ENCODE measurements at places on chromosomes 6 and 20. TPM values are rescaled to one million over a fixed set of nuclear protein-coding genes. Genes with fewer than 3 reads are reported as not detected.
A peak's percentile ranks its signal among the peaks of the same experiment; 100 is the strongest.

DNA sequence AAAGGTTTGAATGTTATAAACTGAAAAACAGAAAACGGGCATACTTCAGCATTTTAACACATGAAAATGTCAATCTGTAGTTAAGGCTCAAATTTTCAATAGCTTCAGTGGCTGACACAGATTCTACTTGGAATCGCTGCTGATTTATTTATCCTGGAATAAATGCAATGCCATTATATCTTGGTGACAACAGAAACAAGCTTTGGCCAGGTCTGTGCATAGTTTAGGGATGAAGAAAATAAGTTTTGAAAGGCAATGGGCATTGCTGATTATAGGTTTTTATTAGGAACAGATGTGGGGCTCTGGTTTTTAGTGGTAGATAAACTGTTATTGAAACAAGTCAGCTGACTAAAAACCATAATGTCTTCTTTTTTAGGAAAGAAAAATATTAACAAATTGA lies 96.8 kb upstream of the SOX4 start:
- no peak for DNase-seq

The KIAA1586 gene
- 16.6 TPM for total RNA-seq

- DNase-seq: peak; percentile 38
Observed at GRCh38 chr6:133610227-133610840, 278.6 kb upstream of the TCF21 start.

DNA sequence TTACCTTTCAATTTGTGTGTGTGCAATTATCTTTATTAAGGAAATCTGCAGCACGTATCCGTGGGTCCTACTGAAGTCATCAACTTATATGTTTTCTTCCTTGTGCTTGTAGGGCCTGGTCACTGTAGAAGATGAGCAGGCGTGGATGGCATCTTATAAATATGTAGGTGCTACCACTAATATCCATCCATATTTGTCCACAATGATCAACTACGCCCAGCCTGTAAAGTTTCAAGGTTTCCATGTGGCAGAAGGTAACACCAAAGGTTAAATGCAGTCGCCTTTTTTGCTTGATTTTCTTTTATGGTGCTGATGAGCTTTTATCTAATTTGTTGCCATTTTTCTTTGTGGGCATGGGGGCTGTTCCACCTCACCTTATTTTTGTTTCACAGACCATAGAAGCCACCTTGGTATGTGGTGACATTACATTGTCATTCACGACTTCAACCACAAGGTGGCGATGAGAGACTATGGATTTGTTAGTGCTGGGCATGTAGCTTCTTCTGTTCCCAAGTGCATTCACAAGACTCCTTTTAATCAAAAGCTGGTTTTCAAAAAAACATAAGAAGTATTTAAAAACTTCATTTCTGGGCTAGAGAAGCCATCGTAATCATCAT lies 106.5 kb upstream of the LAMP5 start:
- DNase-seq: peak; percentile 50

- peak; percentile 86 for DNase-seq
Observed at GRCh38 chr6:150256618-150257272, 112.1 kb upstream of the IYD start.

The FAM217A gene
- not detected for total RNA-seq

The FAM184A gene
- 2.0 TPM for total RNA-seq

- DNase-seq: no peak
Observed at GRCh38 chr20:41701588-41702348, 83.6 kb upstream of the CHD6 start.

The FAM83C gene
- total RNA-seq: not detected

The PDE7B gene
- total RNA-seq: 0.27 TPM

The UBD gene
- 13.2 TPM for total RNA-seq

DNA sequence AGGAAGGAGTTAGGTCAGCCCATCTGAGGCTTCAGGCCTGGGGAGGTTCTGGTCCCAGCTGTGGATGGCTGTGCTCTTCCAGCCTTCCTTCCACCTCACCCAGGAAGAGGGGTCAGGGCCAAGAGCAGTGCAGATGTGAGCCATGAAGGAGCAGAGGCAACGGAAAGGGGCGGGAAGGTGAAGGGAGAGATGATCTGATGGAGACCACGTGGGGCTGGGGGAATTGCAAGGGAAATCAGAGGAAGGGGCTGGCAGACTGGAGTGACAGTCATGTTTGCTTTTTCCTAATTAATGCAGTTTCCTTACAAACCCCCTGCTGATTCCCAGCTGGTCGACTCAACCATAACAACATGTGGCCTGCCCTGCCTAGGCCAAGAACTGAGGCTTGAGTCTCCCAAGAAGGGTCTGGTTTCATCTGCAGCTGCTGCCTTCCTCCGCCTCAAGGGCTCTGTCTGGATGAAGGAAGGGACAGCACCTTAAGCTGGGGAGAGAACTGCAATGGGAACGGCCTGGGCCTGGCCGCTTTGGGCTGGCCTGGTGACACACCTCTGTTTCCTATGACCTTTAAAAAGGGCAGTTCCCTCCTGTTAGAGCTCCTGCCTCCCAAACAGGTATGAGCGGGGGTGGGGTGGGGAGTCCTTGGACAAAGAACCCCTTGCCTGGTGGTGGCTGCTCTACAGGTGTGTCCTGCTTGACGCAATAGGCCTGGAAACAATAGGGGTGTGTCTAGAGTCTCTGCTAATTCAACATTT lies 7.8 kb upstream of the MRPS18A start:
- DNase-seq: no peak

DNA sequence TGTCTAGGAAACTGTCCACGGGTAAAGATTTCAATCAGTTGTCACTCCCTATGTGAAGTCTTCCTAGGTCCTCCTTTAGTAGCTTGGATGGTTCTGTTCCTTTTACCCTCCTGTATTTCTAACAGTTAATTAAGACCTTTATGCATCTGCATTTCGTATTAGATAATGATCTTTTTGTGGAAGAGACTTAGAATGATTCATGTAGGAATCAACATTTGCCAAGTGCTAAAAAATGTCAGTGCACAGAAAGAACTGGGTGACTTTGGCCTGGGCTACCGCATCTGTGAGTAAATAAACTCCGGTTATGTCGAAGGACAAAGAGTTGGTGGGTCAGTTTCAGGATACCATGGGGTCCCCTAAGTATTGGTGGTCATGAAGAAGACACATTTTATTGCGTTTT lies 918.0 kb downstream of the TFAP2A start:
- DNase-seq: peak; percentile 58

The MYB gene
- total RNA-seq: not detected

The PSORS1C2 gene
- total RNA-seq: not detected

- DNase-seq: no peak
Observed at GRCh38 chr6:44800784-44801592, 413.5 kb downstream of the CDC5L start.

DNA sequence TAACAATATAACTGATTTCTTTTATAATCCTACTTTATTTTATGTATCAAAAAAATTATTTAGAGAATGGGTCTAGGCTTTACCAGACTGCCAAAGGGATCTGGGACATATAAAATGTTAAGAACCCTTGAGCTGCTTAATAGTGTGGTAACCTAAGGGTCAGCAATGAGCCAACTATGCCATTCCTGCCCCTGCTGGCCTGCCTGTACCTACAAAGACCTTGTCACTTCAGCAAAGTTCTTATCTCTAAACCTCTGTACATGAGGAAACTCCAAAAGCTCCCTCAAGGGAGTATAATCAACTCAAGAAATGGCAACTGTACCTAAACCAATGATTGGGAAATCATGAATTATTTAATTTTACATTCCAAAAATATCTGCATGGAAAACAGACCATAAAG lies 266.9 kb downstream of the PKHD1 start:
- no peak for DNase-seq

DNA sequence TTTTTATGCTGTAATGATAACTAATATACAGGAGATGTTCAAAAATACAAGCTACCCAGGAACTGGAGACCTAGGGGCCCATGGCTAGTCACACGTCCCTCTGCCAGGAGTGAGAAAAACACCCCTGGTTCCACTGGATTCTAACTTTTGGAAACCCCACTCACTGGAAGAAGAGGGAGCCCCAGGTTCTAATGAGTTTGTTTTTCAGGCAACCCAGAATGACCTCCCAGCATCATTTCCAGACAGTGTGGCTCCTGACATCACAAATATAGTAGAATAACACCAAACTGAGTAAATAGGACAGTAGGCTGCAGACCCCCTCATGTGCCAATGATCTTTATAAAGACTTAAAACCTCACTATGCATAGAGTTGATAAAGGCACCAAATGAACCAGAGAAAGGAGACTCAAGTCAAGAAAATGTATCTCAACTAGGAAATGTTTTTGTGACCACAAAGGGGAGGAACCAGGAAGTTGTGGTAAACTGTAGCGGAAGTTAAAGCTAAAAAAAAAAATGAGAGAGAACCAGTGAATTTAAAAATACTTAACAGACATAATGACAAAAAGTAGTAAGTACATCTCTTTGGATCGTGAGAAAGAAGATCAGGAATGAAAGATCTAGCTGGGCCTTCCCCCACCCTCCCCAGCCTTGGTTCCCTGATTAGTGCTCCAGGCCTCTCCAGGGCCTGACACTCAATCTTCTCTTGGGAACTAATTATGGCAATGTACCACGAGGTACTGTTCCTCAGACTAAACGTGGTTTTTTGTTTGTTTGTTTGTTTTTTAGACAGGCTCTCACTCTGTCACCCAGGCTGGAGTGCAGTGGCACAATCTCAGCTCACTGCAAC lies 19.8 kb downstream of the HLA-E start:
- DNase-seq: no peak
